ENCODE measurements at places on chromosomes 7 and 10. TPM values are rescaled to one million over a fixed set of nuclear protein-coding genes. Genes with fewer than 3 reads are reported as not detected.

The KLHDC10 gene
- 1.3 TPM for polyA plus RNA-seq

The NCF1 gene
- 4.4 TPM for polyA plus RNA-seq

The GDF2 gene
- not detected for polyA plus RNA-seq

The VAX1 gene
- not detected for polyA plus RNA-seq

The SLC16A9 gene
- polyA plus RNA-seq = not detected

The MYH16 gene
- polyA plus RNA-seq = not detected

The EVX1 gene
- not detected for polyA plus RNA-seq

The KLHL7 gene
- 29.1 TPM for polyA plus RNA-seq

DNA sequence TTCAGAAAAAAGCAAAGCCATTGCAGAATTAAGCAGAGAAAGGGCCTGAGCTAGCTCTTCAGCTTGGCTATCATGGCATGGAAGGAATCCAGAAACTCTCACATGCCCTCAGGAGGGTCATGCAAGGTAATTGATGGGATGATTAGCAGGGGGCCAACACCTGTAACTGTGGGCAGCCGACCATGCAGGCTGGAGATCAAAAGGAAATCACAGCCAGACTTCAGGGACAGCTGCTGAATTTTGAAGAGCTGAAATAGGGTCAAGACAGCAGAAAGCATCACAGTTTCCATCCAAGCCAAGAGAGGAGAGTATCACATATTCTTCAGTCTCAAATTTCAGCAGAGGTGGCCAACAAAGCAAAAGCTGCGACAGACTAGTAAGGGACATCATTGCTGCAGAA, 239.6 kb upstream of the STEAP1 start:
- no peaks in the 10 kb centered on the region for H3K27me3 ChIP-seq
- no peak overlapping the region for H3K27ac ChIP-seq
- H3K4me3 ChIP-seq = no peak overlapping the region
- H3K36me3 ChIP-seq = no peaks in the 10 kb centered on the region
- no peaks in the 10 kb centered on the region for H3K4me1 ChIP-seq

DNA sequence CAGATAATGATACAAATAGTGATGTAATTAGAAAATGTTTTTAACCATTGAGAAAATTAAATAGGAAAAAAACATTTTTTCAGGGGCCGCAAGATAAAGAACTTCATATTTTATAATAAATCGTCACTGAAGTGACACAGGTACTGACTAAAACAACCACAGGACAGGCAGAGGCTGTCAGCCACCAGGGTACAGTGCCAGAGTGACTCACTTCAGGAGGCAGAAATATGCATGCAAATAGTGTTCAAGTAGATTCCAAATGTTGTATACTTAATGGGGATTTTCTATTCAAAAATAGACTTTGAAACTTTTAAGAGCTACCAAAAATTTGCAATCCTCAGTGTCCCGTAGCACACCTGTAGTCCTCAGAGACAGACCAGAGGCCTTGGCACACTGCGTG, 68.6 kb downstream of the FRMPD2 start:
- no peak overlapping the region for H3K27ac ChIP-seq
- H3K27me3 ChIP-seq = peaks cover 2% of the 10 kb centered on the region
- no peak overlapping the region for H3K4me3 ChIP-seq
- DNase-seq = no peak
- no peaks in the 10 kb centered on the region for H3K36me3 ChIP-seq
- H3K4me1 ChIP-seq = no peaks in the 10 kb centered on the region

DNA sequence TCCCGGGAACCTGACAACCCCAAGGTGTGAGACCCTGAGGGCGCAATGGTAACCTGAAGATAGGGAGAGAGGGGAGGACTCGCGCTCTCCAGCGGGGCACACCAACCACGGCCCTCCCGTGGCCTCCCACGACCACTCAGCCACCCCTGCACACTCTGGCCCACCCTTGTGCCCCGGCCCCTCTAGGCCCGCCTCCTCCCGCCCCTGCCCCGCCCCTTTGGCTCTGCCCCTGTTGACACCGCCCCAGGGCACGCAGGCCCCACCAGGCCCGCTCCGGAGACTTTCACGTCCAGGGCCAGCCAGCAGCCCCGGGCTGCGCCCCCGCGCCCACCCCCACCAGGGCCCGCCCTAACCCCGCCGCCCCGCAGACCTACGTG, 10.9 kb downstream of the ATG9B start:
- H3K4me1 ChIP-seq = peaks cover 94% of the 10 kb centered on the region
- H3K27ac ChIP-seq = peak overlapping the region; percentile 96
- H3K4me3 ChIP-seq = no peak overlapping the region
- no peaks in the 10 kb centered on the region for H3K36me3 ChIP-seq
- H3K27me3 ChIP-seq = no peaks in the 10 kb centered on the region
- DNase-seq = no peak

GRCh38 chr10:77603534-77603927, 34.1 kb downstream of the KCNMA1 start:
- no peaks in the 10 kb centered on the region for H3K4me1 ChIP-seq
- DNase-seq = no peak
- no peaks in the 10 kb centered on the region for H3K36me3 ChIP-seq
- no peak overlapping the region for H3K27ac ChIP-seq
- no peak overlapping the region for H3K4me3 ChIP-seq
- no peaks in the 10 kb centered on the region for H3K27me3 ChIP-seq

DNA sequence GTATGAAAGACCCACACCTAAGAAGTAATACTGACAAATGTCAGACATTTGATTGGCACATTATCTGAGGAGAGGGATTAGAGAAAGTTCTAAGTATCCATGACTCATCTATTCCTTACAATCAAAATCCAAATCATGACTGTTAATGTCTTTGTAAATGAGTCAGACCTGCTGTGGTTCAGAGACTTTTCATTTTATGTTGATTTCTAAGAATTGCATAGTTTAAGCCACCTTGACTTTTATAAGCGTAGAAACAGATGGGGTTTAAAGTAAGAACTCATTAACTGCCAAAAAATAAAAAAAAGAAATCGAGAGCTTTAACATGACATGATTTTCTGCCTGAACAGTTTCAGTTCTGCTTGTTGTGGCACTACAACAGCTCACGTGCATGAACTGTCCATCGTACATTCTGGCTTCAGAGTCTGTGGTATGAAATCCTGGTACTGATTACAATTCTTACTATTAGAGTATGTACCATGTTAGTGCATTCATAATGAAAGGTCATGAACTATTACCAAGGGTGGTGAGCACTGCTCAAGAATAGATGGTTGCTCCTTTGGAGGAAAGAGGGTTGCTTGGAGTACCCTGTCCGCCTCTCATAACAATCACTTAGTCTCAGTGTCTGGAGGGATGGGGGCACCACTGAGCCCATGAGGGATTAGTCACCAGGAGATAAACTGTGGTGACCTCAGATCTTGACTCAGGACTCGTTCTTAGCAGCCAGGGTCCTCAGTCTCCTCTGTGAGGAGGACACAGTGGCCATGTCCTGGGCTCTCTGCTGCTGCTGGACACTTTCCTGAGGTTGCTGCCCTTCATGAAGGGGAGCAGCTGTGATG, 42.2 kb downstream of the ACSM6 start:
- H3K4me3 ChIP-seq = no peak overlapping the region
- no peak for DNase-seq
- H3K4me1 ChIP-seq = no peaks in the 10 kb centered on the region
- no peaks in the 10 kb centered on the region for H3K36me3 ChIP-seq
- H3K27ac ChIP-seq = no peak overlapping the region

DNA sequence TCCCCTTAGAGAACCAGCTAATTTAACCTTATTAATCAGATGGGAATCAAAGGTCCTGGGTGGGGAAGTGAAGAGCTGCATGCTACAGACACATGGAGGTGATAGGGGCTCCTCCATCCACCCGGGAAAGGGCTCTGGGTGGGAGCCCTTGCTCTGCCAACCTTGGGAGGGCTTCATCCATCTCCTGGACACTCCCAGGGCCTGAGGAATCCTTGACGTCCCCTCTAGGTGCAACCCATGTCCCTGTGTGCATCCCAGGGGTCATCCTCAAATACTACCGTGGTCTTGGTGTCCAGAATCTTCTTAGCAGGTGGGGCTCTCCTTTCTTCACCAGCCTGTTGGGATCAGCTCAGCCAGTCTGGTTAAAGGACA, 55.4 kb upstream of the IGFBP3 start:
- no peak for DNase-seq
- H3K4me3 ChIP-seq = no peak overlapping the region
- H3K4me1 ChIP-seq = no peaks in the 10 kb centered on the region
- no peaks in the 10 kb centered on the region for H3K36me3 ChIP-seq
- H3K27me3 ChIP-seq = no peaks in the 10 kb centered on the region

DNA sequence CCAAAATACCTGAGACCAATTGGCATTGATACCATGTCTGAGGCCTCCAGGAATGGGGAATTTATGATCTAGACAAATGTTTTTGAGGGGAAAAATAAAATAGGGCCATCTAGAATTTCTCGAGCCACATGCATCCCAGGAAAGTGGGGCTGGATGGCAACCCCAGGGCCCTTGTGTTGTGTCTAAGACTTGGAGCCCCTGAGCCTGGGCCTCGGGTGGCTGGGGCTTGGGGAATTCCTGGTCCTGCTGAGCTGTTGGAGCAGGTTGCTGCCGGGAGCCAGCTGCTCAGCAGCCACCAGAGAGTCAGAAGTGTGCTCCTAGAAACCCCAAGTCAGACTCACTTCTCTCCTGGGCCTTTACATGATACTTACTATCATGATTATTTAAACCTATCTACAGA, 172.9 kb downstream of the WDR37 start:
- H3K4me3 ChIP-seq = no peak overlapping the region
- H3K4me1 ChIP-seq = no peaks in the 10 kb centered on the region
- H3K27ac ChIP-seq = no peak overlapping the region
- H3K27me3 ChIP-seq = no peaks in the 10 kb centered on the region

DNA sequence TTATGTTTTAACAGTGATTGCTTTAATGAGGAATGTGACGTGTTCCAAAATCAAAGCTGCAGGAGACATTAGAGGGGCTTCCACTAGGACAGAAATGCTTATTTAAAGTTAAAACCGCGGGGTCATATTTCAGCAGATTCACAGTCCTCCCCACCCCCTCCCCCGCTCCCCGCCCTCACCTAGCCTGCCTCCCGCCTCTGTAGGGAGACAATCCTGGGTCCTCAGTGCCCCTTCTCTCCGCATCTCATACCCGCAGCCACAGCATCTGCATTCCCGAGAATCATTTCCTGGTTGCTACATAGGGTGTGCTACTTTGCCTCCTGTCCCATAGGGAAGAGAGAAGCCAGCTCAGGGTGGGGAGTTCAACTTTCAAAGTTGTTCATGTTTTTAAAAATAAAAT, 3.1 kb upstream of the DRGX start:
- H3K4me3 ChIP-seq = no peak overlapping the region
- DNase-seq = no peak
- no peak overlapping the region for H3K27ac ChIP-seq
- H3K4me1 ChIP-seq = peaks cover 9% of the 10 kb centered on the region
- no peaks in the 10 kb centered on the region for H3K36me3 ChIP-seq

- H3K27me3 ChIP-seq = no peaks in the 10 kb centered on the region
- no peaks in the 10 kb centered on the region for H3K4me1 ChIP-seq
- no peak overlapping the region for H3K27ac ChIP-seq
- no peak overlapping the region for H3K4me3 ChIP-seq
- no peak for DNase-seq
Observed at GRCh38 chr7:51013861-51014511, 231.3 kb upstream of the GRB10 start.

GRCh38 chr10:121332353-121332752, 265.9 kb downstream of the FGFR2 start:
- DNase-seq = no peak

DNA sequence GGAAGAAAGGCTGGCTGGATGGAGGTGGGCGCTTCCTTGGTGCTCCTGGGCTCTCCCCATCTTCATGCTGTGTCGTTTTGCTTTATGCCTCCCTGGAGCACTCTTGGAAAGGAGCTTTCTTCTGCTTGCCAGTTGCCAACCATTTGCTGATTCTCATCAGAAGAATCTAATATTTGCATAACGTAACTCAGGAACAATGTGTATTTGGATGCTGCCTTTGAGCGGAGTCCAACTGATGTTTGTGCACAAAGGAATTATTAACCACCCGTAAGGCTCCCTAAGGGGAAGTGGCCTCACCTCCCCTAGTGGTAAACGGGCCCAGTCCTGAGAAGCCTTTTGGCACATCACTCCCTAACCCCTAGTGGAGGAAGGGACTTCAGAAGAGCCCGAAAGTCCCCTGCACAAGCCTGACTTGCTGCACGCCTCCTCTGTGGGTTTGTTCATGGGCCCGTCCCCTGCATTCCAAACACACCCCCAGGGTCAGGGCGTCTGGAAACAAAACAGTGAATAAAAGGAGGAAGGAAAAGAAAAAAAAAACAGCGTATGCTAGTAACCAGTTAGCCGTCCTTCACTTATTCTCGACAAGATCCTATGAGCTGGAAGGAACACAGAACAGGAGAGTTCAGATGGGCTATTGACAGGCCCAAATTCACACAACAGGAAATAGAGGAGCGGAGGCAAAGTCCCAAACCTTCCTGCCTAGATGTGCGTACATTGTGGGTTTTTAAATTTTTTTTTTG, 602.2 kb downstream of the LRMDA start:
- H3K36me3 ChIP-seq = no peaks in the 10 kb centered on the region
- no peak overlapping the region for H3K27ac ChIP-seq
- DNase-seq = no peak

GRCh38 chr7:147418966-147419365, 1171.6 kb upstream of the C7orf33 start:
- H3K27ac ChIP-seq = no peak overlapping the region
- no peaks in the 10 kb centered on the region for H3K36me3 ChIP-seq
- no peak overlapping the region for H3K4me3 ChIP-seq
- H3K4me1 ChIP-seq = no peaks in the 10 kb centered on the region

DNA sequence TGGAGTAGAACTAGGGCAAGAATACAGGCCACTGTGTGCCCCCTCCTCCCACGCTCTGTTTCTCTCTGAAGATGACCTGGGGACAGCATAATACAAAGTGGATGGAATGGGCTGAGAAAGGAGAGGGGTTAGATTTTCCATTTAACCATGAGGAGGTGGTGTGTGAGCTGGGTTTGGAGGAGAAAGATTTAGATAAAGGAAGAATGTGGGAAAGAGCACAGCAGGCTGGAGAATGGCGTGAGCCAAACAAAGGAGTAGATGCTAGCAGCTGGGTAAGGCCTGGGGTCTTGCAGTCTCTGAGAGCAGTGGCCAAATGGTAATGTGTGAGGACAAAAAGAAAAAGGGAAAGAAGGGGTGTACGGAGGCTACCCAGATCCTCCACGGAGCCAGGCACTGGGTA, 8.6 kb downstream of the PNLIPRP2 start:
- no peaks in the 10 kb centered on the region for H3K36me3 ChIP-seq
- H3K4me1 ChIP-seq = no peaks in the 10 kb centered on the region
- no peak overlapping the region for H3K27ac ChIP-seq
- no peak overlapping the region for H3K4me3 ChIP-seq
